Kidney epithelial cell (primary cell): ENCODE measurements at places on chromosomes 1 and 21.
A peak's percentile ranks its signal among the peaks of the same experiment; 100 is the strongest.

GRCh38 chr1:240030236-240030635 lies 61.4 kb upstream of the FMN2 start:
- DNase-seq: no peak

DNA sequence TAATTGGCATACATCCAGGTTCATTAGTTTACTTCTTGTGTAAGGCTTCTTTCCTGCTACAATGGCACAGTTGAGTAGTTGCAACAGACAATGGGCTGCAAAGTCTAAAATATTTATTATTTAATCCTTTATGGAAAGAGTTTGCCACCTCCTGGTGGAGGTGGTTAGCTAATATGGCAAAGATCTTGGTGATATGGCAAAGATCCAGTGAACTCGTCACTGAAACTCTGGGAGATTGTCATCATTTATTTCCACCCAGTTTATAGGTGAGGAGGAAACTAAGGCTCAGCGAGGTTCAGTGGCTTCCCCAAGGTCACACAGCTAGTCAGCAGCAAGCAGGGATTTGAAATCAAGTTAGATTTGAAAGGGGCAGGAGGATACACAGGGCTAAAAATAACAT lies 16.1 kb upstream of the IFFO2 start:
- no peak for DNase-seq

DNA sequence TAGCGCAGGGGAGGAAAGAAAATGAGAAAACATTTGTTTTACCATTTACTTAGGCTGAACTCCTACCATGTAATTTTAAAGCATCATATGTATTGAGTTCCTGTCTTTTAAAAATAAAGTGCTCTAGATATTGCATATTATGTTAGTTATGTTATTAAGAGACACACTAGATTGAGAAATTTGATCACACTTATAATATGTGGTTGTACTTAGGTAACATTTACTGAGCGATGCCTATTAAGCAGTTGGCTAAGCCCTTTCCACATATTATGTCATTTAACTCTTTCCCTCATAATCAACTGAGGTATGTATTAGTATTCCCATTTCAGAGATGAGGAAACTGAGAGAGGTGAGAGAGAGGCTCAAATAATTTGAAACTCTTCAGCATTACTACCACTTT lies 4.5 kb upstream of the LRRC8D start:
- DNase-seq: no peak

DNA sequence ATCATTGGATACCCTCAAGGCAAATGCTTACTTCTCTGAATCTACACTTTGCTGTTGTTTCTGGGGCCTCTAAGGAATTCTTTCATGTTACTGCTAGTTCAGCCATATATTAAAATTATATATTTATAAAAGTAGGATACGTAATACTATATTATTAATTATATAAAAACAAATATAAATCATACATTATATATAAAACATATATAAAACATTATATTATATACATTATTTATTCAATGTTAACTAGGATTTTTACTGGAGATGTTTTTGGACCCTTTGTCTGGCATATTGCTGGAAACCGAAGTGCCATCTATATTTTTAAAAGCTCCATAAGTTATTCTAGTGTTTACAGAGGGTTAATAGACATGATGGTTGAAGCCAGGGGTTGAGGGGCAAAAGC lies 12.2 kb downstream of the ALG6 start:
- DNase-seq: no peak

DNA sequence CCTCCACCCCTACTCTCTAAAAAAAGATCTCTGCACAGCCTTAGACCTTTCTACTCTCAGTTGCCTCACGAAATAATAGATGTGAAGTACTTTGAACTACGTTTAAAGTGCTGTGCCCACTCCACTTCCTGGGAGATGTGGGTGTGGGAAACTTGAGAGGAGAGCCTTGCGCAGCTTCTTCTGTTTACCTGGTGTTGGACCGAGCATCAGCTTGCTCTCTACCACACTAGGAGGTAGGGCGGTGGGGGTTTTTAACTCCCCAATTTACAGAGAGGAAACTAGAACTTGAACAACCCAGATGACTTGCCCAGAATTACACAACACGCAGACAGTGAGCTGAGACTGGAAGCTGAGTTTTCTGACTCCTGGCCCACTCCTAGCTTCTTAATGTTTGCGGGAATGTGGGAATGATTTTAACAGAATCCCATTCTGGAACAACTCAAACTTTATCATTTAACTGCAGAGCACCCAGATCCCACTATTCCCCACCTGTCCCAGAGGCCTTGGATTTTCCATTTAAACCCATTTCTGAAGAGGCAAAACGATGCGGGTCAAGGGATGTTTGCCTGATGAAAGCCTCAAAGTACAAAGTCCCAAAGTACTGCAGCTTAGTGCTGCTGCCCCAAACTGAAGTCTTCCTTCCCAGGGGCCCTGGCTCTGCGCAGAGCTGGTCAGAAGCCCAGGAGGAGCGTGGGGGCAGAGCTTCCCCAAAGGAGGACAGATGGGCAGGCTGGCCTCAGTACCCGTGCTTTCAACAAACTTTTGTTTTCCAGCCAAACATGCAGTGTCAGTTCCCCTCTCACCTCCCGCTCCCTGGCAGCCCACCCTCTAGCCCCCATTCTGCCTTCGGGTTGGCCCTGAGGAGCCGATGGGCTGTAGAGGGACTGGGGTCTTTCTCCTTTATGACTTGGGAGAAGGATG lies 19.0 kb downstream of the BTG2 start:
- DNase-seq: no peak

- no peak for DNase-seq
Observed at GRCh38 chr1:195251900-195252299, 1356.3 kb downstream of the KCNT2 start.

DNA sequence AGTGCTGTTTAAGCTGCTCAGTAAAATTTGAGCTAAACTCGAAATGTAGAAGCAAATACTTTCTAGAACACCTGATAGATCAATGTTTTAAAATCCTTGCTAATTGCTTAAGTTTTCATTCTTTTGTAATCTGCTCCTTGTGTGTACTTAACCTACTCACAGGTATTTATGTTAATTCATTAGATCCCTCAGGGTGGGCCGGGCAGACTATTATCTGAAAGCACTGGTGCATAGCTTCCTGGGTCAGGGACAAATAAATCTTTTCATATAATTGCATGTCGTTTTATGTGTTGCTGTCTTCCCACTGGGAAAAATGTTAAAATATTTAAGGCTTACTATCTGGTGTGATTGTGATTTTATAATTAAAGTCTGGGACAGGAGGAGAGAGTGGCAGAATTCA lies 440.5 kb downstream of the SMYD3 start:
- no peak for DNase-seq

DNA sequence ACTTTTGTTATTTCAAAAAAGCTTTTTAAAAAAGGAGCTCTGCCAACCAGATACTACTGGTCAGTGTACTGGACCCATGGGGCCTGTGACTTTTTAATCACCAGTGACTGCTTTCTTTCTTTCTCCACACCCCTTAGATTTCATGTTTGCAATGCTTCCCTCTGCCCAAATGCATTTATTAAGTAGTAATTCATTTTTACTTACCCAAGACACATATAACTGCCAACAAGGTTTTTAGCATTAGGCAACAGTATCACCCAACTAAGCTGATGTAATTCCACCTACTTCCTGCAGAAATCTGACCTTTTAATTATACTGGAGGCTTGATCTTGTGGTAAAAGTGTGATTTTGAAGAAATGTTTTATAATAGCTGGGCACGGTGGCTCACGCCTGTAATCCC lies 12.5 kb downstream of the MECR start:
- no peak for DNase-seq

DNA sequence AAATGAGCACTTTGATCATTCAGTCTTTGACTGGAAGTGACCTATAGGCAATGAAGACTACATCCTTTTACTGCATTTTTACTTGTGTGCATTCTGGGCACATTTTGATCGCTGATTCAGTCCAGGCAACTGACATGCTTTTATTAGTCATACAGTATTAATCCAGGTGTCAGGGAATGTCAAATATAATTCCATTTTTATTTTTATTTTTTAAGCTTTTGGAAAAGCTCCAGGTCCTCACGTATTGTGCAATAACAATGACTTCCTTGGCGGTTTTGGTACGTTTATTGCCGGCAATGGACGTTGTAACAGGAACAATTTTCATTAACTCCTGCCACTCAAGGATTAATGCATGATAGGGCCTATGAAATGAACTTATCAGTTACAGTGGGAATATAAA lies 302.6 kb upstream of the PTBP2 start:
- DNase-seq: no peak

GRCh38 chr1:88466011-88466410 lies 218.1 kb upstream of the PKN2 start:
- no peak for DNase-seq

GRCh38 chr1:10899490-10900250 lies 103.2 kb upstream of the CASZ1 start:
- no peak for DNase-seq

DNA sequence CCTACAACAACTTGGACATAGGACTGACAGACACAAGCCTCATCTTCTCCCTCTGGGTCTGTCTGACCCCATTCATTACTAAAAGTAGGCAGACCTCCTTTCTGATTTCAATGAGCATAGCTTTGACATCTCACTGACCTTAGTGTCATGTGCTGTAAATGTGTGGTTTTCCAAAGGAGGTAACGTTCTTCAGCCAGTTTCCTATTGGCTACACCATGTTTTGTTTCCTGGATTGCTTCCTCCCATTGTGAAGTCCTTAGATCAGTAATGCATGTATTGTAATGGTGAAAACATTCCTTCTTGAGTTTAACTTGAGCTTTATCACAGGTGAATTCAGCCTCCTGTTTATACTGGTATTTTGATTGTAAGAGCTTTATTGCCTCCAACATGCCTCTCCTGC lies 20.6 kb downstream of the STXBP3 start:
- DNase-seq: no peak

- no peak for DNase-seq
Observed at GRCh38 chr1:98059620-98060019, 138.8 kb upstream of the DPYD start.

GRCh38 chr1:201686714-201687455 lies 142.1 kb upstream of the IPO9 start:
- peak; percentile 68 for DNase-seq

- no peak for DNase-seq
Observed at GRCh38 chr1:78333502-78333901, 157.3 kb upstream of the PTGFR start.

- no peak for DNase-seq
Observed at GRCh38 chr1:206566999-206567398, 45.3 kb downstream of the EIF2D start.

- DNase-seq: no peak
Observed at GRCh38 chr1:169240449-169241232, 127.0 kb downstream of the NME7 start.

GRCh38 chr1:20319456-20320220 lies 29.0 kb downstream of the VWA5B1 start:
- no peak for DNase-seq

GRCh38 chr1:19382222-19382621 lies 70.1 kb downstream of the SLC66A1 start:
- no peak for DNase-seq

- no peak for DNase-seq
Observed at GRCh38 chr1:42740851-42741580, 980 bp upstream of the CLDN19 start.

- DNase-seq: no peak
Observed at GRCh38 chr1:145701306-145701862, 5.8 kb downstream of the PDZK1 start.

GRCh38 chr1:157691285-157691920 lies 9.2 kb downstream of the FCRL3 start:
- no peak for DNase-seq

DNA sequence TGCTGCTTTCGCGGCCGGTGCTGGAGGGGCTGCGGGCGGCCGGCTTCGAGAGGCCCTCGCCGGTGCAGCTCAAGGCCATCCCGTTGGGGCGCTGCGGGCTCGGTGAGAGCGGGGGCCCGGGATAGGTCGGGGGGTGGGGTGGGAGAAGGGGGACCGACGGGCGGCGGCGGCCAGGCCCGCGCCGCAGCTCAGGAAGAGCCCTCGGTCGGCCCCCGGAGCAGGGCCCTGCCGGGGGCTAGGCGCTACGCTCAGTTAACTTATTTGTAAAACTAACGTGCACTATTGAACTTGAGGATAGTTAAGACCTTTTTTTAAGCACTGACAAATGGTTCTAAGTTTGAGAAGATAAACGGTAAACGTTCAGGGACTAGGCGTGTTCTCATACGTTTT lies 418 bp downstream of the DDX20 start:
- no peak for DNase-seq

DNA sequence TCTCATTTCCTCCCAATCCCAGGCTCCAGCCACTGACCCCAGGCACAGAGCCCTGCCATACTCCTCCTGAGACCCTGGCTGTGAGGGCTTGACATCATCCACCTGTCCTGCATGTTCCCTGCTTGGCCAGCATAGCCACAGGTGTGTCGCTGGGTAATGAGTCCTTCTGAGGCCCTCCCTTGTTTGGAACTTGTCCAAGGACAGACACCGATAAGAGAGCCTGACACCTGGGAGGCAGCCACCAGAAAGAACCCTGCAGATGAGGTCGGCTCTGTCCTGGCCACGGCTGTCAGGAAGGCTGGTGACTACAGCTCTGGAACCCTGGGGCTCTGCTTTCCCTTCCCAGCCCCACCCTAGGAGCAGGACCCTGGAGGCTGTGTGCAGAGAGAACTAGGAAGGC lies 34.6 kb downstream of the TMEM63A start:
- no peak for DNase-seq

DNA sequence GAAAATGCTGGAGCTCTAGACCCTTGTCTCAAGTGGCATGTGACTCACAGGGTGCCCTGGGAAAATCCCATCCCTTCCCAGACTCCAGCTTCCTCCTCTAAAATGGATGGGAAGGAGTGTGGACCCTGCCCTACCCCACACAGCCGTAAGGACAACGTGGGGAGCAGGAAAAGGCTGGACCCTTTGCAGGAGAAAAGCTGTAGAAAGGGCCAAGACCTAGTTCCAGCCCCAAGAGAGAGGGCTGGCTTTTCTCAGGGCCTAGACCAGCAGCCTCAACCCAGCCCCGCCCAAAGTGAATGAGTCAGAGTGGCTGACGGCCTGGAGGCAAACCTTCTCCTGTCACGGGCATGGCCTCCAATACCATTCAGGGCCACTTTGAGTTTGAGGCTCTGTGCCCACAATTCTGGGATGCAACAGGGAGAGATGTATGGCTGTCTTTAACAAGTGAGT lies 1.1 kb downstream of the LAMB3 start:
- peak; percentile 50 for DNase-seq

- no peak for DNase-seq
Observed at GRCh38 chr1:230519246-230519645, 93.1 kb upstream of the PGBD5 start.

DNA sequence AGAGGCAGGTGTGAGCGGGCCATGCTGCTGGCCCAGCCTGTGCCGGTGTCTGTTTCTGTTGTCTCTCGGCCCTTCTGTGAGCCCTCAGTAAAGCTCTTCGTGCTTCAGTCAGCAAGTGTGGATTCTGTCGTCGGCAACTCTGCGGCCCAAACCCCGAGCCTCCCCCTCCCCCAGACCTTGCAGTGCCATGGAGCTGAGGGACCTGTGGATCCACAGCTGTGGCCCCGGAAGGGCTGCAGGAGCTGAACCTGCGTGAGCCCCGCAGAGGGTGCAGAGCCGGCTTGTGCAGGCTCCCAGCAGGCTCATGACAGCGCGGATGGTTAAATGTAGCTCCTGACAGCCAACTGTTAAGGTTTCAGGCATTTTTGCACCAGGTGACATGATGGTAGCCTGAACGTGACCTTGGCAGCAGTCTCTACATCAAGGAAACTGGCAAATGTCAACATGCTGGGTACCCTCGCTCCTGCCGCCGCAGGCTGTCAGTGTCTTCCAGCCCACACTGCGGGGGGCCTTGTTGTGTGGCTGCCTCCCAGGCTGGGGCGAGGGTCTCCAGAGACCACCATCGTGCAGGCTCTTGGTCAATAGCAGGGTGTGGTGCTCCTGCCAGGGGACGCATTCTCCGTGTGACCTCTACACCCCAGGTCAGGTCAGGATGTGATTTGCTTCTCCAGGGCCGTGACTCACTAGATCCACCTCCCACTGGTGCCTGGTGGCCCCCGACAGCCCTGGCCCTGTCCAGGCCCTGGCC lies 7.0 kb downstream of the LRRC3 start:
- no peak for DNase-seq
